ENCODE measurements at places on chromosomes 7 and 10. TPM values are rescaled to one million over a fixed set of nuclear protein-coding genes. Genes with fewer than 3 reads are reported as not detected.

DNA sequence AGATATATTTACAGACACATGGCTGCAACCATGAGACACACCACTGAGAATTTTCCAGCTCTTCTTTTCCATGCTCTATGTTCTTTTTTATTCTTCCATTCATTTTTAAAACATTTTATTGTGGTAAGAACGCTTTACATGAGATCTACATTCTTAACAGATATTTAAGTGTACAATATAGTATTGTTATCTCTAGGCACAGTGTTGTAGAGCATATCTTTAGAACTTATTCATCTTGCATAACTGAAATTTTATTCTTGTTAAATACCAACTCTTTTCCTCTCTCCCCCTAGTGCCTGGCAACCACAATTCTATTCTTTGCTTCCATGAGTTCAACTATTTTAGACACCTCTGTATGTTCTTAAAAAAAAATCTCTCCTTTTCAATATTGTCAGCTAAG, 67.1 kb upstream of the HABP2 start:
- no peak for DNase-seq

GRCh38 chr10:24731942-24732341, 8.3 kb upstream of the ARHGAP21 start:
- DNase-seq, result no peak

GRCh38 chr7:3725155-3726059, 424.4 kb downstream of the SDK1 start:
- DNase-seq, result no peak

DNA sequence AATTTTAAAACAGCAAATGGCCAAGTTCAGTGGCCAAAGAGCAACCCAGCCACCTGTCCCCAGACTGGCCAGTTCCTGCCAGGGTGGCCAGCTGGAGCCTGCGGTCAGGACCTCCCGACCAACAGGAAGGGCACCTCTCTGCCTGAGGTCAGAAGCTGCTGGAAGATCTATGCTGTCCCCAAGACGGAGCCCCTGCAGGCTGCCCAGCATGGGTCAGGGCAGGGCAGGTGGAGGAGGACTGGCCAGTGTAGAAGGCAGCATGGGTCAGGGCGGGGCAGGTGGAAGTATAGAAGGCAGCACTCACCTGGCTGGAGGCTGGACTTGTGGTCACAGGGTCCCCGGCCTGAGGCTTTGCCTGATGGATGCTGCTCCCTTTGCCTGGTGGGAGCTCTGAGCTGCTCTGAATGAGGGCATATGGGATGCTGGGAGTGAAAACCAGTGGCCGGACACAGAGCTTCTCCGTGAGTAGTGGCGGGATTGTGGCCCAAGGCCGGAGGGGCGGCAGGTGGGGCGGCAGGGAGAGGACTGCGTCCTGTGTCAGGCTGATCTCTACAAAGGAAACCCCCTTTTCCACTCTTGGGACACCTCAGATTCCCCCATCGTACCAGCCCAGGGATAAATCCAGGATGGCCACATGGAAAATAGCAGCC, 229.2 kb downstream of the TCERG1L start:
- DNase-seq, result no peak

DNA sequence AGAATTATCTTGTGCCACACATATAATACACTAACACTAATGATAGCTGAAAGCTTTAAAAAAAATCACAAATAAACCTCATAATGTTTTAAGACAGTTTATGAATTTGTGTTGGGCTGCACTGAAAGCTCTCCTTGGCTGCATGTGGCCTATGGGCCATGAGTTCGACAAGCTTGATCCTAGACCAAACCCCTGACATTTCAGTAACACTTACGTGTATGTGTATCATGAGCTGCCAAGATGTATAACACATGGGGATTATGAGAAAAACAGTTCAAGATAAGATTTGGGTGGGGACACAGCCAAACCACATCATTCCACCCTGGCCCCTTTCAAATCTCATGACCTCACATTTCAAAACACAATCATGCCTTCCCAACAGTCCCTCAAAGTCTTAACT, 823.8 kb downstream of the PCDH15 start:
- no peak for DNase-seq

DNA sequence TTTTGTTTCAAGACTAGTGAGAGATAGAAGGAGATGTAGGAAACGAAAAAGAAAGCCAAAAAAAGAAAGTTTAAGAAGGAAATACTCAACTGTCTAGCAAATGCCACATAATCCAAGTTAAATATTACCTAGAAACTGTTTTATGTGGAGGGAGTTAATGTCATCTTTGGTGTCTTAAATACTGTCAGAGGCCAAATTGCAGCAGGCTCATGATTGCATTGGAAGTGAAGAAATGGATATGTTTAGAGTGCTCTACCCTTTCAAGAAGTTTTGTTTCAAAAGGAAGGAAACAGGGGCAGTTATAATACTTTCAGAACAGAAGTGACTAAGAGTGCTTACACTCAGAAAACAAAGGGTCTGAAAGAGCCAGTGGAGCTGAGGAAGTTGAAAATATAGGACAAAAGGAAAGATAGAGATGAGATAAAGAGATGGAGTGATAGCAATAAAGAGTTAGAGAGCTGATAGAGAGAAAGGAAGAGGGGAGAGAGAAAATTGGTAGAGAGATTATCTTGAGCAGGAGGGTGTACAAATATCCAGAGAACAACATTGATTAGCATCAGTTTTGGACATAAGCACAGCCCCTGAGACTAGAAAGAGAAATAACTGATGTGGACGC, 28.0 kb upstream of the GNAI1 start:
- DNase-seq, result peak; percentile 52

Gene AUTS2
- 3.2 TPM for total RNA-seq

Gene ECHDC3
- total RNA-seq, result 14.9 TPM

Gene CLRN3
- total RNA-seq, result not detected

DNA sequence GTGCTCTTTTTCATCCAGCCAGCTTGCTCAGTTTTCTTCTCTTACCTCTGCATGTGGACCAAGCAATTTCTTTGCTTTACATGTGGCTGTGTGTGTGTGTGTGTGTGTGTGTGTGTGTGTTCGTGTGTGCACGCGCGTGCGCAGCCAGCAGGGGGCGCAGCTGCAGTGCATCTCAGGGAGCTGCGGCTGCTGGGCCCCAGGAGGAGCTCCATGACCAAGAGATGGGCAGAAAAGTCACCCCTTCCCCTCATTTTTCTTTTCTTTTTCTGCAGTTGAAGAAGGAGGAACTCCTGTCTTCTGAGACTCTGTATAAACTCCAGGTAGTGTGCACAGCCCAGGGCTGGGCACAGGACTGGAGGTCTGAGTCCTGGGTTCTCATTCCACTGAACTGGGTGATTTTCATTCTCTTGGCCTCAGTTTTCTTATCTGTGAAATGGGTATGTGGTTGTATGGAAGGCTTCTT, 41.8 kb downstream of the BLNK start:
- DNase-seq, result peak; percentile 51

Gene LAMB1
- total RNA-seq, result 329 TPM

- no peak for DNase-seq
Observed at GRCh38 chr10:78763651-78764395, 304.9 kb upstream of the ZMIZ1 start.

Gene KCNIP2
- total RNA-seq, result not detected

- DNase-seq, result no peak
Observed at GRCh38 chr10:122161795-122162194, 109.3 kb upstream of the BTBD16 start.

DNA sequence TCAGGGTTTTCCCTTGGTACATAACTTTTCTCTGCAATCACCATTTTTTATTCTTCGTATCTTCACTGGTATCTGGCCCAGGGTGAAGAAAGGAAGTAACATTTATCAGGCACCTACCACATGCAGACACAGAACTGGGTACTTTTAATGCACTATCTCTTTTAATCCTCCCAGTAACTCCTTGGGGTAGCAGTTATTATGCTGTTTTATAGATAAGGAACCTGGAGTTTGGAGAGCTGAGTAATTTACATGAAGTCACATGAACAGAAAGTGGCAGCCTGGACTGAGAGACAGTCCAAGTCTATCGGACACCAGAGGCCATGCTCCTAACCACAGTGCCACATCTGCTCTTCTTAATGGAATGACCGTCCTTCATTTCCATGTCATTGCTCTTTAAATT, 117.1 kb upstream of the PODXL start:
- no peak for DNase-seq

Gene ACSM6
- total RNA-seq, result 0.10 TPM

- DNase-seq, result peak; percentile 45
Observed at GRCh38 chr10:21926358-21926925, 77.1 kb downstream of the DNAJC1 start.

DNA sequence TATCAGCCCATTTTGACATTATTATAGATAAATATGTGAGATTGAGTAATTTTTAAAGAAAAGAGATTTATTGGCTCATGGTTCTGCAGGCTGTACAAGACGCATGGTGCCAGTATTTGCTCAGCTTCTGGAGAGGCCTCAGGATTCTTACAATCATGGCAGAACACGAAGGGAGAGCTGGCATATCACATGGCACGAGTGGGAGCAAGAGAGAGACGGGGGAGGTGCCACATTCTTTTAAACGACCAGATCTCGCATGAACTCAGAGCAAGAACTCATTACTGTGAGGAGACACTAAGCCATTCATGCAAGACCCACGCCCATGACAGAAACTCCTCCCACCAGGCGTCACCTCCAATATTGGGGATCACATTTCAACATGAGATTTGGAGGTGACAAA, 40.1 kb upstream of the ZNF488 start:
- DNase-seq, result no peak

DNA sequence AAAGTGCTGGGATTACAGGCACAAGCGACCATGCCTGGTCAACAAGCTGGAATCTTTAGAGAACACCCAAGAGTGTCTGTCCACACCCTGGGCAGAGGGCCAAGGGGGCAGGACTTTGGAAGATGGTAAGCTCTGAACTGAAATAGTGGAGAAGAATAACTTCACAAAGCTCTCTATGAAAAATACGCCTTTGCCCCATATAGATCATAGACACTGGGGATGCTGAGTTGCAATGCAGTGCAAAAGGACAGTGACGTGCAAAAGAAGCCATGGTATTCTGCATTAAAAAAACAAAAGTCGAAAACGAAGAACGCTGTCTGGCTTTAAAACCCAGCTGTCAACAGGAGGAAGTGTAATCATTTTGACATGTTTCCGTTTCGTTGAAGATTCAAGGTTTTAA, 353.6 kb downstream of the CALN1 start:
- DNase-seq, result no peak

DNA sequence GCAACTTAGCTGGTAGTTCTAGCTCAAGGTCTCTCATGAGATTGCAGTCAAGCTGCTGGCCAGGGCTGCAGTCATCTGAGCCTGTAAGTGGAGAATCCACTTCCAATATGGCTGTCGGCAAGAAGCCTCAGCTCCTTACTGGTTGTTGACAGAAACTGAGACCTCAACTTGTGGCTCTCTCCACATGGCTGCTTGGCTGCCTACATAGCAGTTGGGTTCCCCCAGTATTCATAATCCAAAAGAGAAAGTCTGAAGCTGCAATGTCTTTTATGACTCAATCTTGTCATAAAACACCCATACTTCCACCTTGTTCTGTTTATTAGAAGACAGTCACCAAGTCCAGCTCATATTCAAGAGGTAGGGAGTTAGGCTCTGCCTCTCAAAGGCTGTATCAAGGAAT, 334.9 kb upstream of the KMT2E start:
- DNase-seq, result no peak

Gene SPDYE18
- not detected for total RNA-seq

Gene MRPL43
- 54.9 TPM for total RNA-seq

DNA sequence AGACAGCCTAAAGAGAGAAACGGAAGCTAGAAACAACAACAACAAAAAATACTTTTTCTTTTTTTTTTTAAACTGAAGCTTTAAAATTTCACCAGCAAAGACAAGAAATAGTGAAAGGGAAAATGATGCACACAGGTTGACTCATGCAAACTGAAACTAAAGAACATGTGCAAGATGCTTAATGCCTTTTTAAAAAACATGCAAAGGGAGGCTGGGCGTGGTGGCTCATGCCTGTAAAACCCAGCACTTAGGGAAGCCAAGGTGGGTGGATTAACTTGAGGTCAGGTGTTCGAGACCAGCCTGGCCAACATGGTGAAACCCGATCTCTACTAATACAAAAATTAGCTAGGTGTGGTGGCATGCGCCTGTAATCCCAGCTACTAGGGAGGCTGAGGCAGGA, 15.1 kb upstream of the CUBN start:
- peak; percentile 18 for DNase-seq

Gene ACTR3C
- total RNA-seq, result 81.8 TPM

DNA sequence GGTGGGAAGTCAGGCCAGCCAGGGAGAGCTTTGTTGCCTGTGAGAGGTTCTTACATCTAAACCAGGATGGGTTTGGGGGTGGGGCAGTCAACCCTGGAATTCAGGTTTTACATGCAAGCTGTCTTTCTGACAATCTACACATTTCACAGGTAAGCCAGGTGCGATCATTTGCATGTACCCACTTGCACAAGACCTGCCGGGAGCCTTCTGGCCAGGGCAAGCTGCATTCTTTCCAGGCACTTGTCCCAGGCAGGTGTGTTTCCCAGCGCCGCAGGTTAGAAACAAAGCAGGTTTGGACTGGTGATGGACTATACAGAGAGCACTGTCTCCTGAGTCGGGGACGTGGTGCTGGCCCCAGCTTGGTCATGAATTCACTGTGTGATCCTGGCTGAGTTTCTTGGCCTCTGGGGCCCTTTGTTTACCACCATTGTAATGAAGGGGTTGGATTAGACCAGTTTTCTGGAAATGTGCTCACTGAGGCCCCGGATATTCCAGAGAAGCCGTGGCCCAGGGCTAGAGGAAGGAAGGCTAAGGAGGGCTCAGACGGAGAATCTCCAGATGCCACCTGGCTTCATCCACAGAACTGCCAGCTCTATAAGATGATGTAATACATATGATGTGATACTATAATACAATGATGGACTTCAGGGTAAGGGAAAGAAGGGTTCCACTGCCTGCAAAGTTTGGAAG, 205.2 kb upstream of the SVIL start:
- peak; percentile 6 for DNase-seq

Gene ZNF248
- total RNA-seq, result 49.0 TPM

Gene CALN1
- not detected for total RNA-seq

Gene ELFN1
- 0.15 TPM for total RNA-seq

All from renal cortical epithelial cell (primary cell).